Lower lobe of right lung (tissue), 2 donors: ENCODE measurements at places on chromosomes 13 and 19. TPM values are rescaled to one million over a fixed set of nuclear protein-coding genes. Genes with fewer than 3 reads are reported as not detected.

GRCh38 chr13:104206450-104207044, 1140.3 kb upstream of the SLC10A2 start:
- H3K36me3 ChIP-seq = no peaks in the 10 kb centered on the region
- H3K27me3 ChIP-seq = no peaks in the 10 kb centered on the region
- H3K27ac ChIP-seq = no peak overlapping the region

DNA sequence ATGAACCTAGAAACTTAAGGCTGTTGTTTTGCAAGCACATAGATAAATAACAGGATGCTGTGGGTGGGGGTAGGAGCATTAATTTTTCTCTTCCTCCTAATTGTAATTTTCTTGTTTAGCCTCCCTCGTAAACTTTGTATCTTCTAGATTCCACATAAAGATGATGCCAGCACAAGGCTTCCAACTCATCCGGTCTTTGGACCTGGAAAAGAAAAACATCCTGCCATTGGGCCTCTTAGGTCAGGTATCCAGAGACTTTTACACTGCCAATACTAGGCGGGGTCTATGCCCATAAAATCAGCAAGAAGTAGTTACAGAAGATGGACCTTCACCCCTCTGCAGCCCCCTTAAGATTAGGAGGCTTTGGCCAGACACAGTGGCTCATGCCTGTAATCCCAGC, 35.4 kb upstream of the KPNA3 start:
- no peaks in the 10 kb centered on the region for H3K36me3 ChIP-seq
- no peak for DNase-seq
- H3K27me3 ChIP-seq = no peaks in the 10 kb centered on the region
- no peak overlapping the region for H3K27ac ChIP-seq
- H3K4me1 ChIP-seq = no peaks in the 10 kb centered on the region
- H3K4me3 ChIP-seq = no peak overlapping the region

GRCh38 chr13:60134376-60134775, 29.4 kb downstream of the DIAPH3 start:
- no peaks in the 10 kb centered on the region for H3K36me3 ChIP-seq
- H3K4me1 ChIP-seq = no peaks in the 10 kb centered on the region
- no peak overlapping the region for H3K27ac ChIP-seq
- H3K4me3 ChIP-seq = no peak overlapping the region

- peak; percentile 85 for DNase-seq
- no peaks in the 10 kb centered on the region for H3K27me3 ChIP-seq
- peak overlapping the region; percentile 87 for H3K27ac ChIP-seq
- H3K4me3 ChIP-seq = peak overlapping the region; percentile 71
- H3K36me3 ChIP-seq = peaks cover 8% of the 10 kb centered on the region
Observed at GRCh38 chr19:18109733-18110608, 12.4 kb downstream of the MAST3 start.

GRCh38 chr13:90415902-90416301, 931.6 kb upstream of the MIR17HG start:
- DNase-seq = no peak
- no peak overlapping the region for H3K4me3 ChIP-seq
- no peaks in the 10 kb centered on the region for H3K4me1 ChIP-seq
- H3K27me3 ChIP-seq = no peaks in the 10 kb centered on the region
- H3K36me3 ChIP-seq = no peaks in the 10 kb centered on the region

DNA sequence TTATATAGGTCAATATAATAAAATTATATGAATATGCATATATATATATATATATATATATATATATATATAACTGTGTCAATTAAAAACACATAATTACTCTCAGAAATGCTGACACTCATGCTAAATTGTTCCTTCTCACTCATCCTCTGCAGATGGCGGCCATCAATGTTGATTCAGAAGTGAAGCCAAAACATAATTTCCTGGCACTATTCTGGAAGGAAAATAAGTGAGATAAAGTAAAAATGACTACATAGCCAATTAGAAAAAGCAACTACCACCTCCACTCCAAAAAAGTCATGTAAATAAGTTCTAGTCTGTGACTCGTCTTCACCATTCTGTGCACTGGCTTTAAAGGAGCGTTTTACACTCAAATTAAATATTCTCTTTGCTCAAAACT, 423.3 kb downstream of the EFNB2 start:
- no peaks in the 10 kb centered on the region for H3K36me3 ChIP-seq
- no peaks in the 10 kb centered on the region for H3K27me3 ChIP-seq
- H3K27ac ChIP-seq = no peak overlapping the region
- H3K4me1 ChIP-seq = no peaks in the 10 kb centered on the region
- no peak overlapping the region for H3K4me3 ChIP-seq

- H3K27me3 ChIP-seq = no peaks in the 10 kb centered on the region
- no peak for DNase-seq
- no peaks in the 10 kb centered on the region for H3K4me1 ChIP-seq
- H3K27ac ChIP-seq = no peak overlapping the region
- no peaks in the 10 kb centered on the region for H3K36me3 ChIP-seq
- no peak overlapping the region for H3K4me3 ChIP-seq
Observed at GRCh38 chr13:102198418-102199311, 203.2 kb downstream of the FGF14 start.

GRCh38 chr19:35718345-35719041, 690 bp downstream of the KMT2B start:
- peak overlapping the region; percentile 88 for H3K4me3 ChIP-seq
- peak; percentile 72 for DNase-seq
- H3K4me1 ChIP-seq = peaks cover 26% of the 10 kb centered on the region
- H3K27me3 ChIP-seq = no peaks in the 10 kb centered on the region
- peak overlapping the region; percentile 85 for H3K27ac ChIP-seq

DNA sequence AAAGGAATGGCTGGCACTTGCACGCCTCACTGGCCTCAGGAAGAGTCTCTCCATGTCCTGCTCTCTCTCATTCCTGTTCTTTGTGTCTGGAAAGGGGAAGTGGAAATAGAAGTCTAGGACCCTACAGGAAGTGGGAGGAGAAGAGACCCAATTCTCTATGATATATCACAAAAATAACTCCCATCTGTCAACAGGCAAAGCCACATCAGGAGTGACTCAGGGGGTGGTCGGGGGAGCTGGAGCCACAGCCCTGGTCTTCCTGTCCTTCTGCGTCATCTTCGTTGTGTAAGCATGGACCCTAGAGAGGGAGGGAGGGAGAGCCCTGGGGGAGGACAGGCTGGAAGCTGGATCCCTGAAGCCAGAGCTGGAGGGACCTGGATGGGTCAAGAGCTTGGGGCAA, 3.0 kb downstream of the SIGLEC9 start:
- DNase-seq = no peak
- H3K4me1 ChIP-seq = peaks cover 48% of the 10 kb centered on the region
- no peaks in the 10 kb centered on the region for H3K27me3 ChIP-seq
- H3K36me3 ChIP-seq = no peaks in the 10 kb centered on the region

DNA sequence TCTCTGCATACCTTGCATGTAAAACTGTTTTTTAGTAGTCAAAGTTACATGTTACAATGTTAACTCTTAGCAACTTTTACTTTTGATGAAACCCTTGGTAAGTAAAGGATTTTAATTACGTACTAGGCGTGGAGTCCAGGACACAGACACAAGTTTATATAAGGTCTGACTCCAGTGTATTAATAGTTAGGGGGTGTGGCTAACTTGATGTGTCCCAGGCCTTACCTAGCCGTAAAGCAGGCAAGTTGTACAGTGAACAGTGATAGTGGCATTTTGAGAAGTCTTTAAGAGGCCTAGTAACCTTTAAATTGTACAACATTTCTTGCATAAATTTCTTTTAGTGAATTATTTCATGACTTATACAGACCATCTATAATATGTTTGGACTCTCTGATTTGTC, 5.9 kb downstream of the ZNF714 start:
- H3K27me3 ChIP-seq = no peaks in the 10 kb centered on the region
- H3K4me1 ChIP-seq = no peaks in the 10 kb centered on the region
- H3K27ac ChIP-seq = no peak overlapping the region

- H3K27me3 ChIP-seq = peaks cover 6% of the 10 kb centered on the region
- no peak overlapping the region for H3K4me3 ChIP-seq
- peaks cover 53% of the 10 kb centered on the region for H3K4me1 ChIP-seq
- H3K27ac ChIP-seq = peak overlapping the region; percentile 27
Observed at GRCh38 chr13:110408286-110408685, 101.2 kb downstream of the COL4A2 start.

- no peaks in the 10 kb centered on the region for H3K27me3 ChIP-seq
- H3K27ac ChIP-seq = no peak overlapping the region
- H3K4me1 ChIP-seq = no peaks in the 10 kb centered on the region
- no peak overlapping the region for H3K4me3 ChIP-seq
- no peak for DNase-seq
- peaks cover 70% of the 10 kb centered on the region for H3K36me3 ChIP-seq
Observed at GRCh38 chr19:19524053-19524452, 4.7 kb upstream of the YJEFN3 start.

DNA sequence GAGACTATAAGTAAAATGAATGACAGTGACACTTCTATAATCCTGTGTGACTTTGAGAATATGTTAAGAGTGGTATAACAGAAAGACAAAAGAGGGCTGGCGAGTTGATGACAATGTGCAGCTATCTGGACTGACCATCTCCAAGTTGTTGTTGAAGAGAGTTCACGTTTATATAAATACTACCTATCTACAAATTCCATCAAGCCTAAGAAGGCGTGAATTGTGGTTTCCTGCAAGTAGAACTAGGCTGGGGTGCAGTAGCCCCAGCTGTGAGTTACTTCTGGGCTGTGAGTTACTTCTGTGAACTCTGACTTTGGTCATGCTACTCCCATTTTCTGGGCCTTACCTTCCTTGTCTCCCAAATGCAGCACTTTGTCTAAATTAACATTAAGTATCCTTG, 561.0 kb downstream of the TBC1D4 start:
- H3K36me3 ChIP-seq = no peaks in the 10 kb centered on the region
- DNase-seq = no peak
- no peak overlapping the region for H3K4me3 ChIP-seq
- H3K4me1 ChIP-seq = no peaks in the 10 kb centered on the region

The NALCN gene
- 0.83 TPM for total RNA-seq

The EPSTI1 gene
- total RNA-seq = 38.6 TPM

The LILRA6 gene
- 36.9 TPM for total RNA-seq
